Activated CD4-positive, alpha-beta T cell treated with anti-CD3 and anti-CD28 coated beads, Interleukin-2, Interleukin-4, amounts not matched to agents 100 ng/mL and 50 ng/mL, durations not matched to agents 16 hours and 8 hours (primary cell): ENCODE measurements at places on chromosomes 1 and 21.

DNA sequence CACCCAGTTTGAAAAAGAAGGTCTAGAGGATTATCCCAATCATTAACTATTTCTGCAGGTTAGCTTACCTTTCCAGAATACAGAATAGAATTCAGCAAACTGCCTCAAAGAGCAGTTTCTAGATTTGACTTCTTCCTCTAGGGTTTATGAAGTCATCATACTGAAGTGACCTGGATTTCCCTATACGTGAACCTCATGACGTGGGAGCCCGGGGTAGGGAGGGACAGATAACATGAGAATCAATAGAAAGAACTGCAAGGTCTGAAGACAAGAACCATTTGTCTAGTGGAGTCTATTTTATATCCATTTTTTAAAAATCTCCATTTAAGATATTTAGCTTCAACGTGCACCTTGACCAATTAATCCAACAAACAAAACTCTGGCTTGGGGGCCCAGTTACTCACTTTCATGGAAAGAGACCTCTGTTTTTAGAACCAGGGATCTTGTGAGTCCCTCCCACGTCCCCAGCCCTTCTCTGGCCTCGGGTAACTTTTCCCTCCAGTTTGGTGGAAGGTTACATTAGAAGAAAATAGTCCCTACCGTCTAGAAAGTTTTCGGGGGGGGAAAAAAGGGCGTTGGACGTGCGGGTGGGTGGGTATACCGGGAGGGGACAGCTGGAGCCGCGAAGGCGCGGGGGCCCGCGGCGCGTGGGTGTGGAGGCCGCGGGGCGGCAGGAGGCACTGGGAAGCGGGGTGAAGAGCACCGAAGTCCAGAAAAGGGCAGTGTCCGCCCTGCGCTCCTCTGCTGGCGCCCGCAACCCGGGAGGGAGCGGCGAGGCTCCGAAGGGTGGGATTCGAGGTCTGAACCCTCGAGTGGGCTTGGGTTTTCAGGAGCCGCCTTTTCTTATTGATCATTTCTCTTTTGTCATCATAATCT is 13.8 kb upstream of the POGZ start:
- no peak for DNase-seq

DNA sequence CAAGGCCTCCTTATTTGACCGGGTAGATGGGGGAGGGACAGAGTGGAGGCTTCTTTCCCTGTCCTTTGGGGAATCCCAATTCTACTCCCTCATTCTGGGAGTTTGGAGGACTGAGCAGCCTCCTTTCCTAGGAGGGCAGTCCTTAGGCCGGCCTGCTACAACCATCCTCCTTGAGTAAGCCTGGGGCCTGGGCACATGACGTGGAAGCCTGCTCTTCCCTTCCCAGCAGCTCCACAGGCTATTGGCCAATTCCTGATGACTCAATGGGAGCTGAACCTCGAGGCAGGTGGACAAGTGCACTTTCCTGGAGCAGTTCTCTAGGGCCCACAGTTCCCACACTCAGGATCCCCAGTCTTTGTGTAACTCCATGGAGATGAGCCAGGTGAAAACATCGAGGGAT is 3.1 kb downstream of the KCNA10 start:
- no peak for DNase-seq

- DNase-seq, result no peak
These were observed 569 bp downstream of the ATF3 start for GRCh38 chr1:212608959-212609700.

- no peak for DNase-seq
These were observed 8.3 kb upstream of the ID3 start for GRCh38 chr1:23567629-23567995.

GRCh38 chr21:45228171-45228641 is 59.5 kb downstream of the POFUT2 start:
- peak; percentile 76 for DNase-seq

DNA sequence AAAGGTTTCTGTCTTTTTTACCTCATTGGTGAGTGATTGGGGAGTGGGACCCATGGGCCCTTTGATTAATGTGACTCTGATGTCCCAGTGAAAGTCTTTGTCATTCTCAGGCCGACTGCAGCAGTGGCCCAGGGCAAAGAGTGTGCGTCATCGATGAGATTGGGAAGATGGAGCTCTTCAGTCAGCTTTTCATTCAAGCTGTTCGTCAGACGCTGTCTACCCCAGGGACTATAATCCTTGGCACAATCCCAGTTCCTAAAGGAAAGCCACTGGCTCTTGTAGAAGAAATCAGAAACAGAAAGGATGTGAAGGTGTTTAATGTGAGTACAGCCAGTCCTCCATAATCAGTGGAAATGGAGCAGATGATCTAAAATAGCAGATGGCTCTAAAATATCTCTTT is 19.4 kb downstream of the NTPCR start:
- DNase-seq, result no peak

DNA sequence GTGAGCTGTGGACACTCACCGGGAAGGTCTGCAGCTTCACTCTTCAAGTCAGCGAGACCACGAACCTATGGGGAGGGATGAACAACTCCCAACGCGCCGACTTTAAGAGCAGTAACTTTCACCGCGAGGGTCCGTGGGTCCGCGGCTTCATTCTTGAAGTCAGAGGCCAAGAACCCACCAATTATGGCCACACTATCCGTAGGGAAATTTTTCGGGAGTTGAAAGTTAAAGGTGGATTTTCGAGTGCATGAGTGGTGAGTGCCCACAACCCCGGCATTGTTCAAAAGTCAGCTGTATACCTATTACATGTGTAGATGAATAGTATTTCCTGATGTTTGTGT is 19.7 kb downstream of the EXOC8 start:
- no peak for DNase-seq

DNA sequence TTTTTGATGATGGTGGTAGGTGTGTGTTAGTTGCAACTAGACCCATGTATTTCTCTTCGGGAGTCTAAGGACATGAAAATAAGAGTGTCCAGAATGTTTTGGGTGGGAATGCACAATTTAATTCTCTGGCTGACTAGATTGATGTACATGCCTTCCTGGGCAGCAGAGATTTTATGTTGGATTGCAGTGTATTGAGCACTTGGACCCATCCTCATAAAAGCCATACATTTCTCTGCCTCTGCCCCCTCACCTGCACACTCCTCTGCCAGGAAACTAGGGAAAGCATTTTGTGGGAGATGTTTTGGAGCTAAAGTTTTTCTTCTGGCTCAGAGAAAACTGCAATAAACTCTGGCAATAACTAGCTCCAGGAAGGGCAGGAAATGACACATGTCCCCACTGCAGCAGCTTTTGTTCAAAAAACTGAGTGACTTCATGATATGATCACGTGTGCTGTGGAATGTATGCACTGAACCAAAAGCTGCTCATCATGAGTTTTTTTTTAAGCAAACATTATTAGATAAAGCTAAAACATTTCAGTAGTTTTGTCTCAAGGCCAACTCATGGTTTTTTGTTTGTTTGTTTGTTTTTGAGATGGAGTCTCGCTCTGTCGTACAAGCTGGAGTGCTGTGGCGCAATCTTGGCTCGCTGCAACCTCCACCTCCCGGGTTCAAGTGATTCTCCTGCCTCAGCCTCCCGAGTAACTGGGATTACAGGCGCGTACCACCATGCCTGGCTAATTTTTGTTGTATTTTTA is 17.6 kb downstream of the RIT1 start:
- peak; percentile 39 for DNase-seq

- DNase-seq, result peak; percentile 63
These were observed 25.9 kb upstream of the RCAN1 start for GRCh38 chr21:34640858-34641257.

DNA sequence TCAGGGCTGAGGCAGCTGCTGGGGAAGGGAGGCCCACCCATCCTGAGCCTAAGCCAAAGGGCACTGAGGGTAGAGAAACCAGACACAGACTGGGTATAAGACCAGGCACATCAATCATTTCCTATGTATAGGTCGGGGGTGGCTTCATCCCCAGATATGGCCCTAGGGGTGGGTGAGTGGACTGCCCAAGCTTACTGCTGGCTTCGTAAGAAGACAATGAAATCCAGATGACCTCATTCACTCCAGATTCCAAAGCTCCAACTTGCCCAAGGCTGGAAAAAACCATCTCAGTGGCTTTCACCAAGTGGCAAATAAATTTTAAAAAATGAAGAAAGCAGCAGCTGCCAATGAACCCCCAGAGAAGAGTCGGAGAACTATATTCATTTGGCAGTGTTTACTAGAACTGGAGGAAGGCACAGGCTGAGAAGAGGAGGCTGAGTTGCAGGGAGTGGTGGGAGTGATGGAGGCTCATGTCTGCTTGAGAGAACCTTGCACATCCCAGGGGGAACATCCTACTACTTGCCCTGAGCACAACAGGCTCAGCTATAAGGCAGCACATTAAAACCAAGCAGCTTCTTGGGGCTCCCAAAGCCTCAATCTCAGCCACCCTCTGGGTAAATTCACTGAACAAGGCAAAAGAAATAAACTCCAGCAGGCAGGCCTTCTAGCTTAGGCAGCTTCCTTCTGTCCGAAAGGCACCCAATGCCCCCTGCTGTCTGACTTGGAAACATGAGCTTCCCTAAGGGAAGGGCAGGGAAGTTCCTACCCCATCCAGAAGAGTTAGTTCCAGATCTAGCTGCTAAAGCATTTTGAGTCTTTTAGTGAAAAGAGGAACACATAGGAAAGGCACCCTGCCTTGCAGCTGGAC is 14.1 kb downstream of the PEA15 start:
- no peak for DNase-seq

GRCh38 chr1:54428837-54429518 is 22.8 kb upstream of the SSBP3 start:
- DNase-seq, result no peak

- DNase-seq, result no peak
These were observed 2.9 kb upstream of the ZNF496 start for GRCh38 chr1:247334378-247335133.

DNA sequence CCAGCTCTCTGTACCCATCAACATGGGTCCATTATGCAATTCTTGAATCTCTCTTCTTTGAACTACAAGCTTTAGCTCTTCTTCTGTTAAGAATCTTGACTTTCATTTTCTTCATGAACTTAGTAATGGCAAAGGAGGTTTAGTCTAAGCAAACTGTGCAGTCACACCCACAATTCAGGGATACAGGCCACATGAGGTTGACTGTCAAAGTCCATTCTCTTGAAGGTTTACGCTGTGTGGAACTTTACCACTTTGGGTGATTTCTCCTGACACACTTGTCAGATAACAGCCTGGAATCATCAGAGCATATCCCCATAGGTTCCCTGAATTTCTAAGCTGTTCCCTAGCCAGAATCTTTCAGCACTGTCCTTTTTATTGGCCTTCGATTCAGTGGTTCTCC is 48.0 kb upstream of the NHLH2 start:
- DNase-seq, result no peak

DNA sequence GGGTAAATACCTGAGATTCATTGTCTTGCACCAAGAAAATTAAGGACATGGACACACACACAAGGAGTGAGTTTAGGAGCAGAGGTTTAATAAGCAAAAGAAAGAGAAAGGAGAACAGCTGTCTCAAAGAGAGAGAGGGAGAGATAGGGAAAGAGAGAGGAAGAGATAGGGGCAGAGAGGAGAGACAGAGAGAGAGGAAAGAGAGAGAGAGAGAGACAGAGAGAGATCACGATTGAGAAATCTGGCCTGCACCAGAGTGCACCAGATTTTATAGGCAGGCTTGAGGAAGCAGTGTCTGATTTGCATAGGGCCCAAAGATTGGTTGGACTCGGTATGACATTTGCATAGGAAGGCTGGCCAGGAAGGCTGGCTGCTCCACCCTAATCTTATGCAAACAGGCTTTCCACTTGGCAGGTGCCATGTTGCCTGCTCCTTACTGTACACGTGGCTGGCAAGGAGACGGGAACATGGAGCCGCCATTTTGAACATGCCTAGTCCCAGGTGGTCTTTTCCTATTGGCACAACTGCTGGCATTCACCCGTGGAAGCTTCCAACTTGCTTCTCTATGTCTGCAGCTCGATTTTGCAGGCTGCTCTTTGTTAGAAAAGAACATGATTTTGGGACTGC is 419.9 kb downstream of the ZP4 start:
- DNase-seq, result no peak

DNA sequence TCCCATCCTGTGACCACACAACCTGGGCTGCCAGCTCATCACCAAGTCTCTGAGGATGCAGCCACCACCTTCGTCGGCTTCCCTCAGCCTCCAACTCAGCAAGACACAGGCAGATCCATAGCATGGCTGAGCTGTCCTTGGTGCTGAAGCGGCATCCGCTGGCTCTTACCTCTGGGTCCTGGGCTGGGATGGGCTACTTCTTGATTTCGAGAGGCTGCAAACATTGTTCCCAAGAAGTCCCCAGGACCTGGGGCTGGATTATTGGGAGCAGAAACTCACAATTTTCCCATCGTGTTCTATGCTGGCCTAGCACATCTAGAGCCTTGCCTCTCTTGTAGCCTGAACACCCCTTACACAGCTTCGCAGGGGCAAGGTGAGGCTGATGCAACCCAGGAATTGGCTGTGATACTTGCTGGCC is 24.9 kb upstream of the C1QA start:
- peak; percentile 17 for DNase-seq

GRCh38 chr1:3610527-3611169 is 660 bp downstream of the MEGF6 start:
- no peak for DNase-seq

DNA sequence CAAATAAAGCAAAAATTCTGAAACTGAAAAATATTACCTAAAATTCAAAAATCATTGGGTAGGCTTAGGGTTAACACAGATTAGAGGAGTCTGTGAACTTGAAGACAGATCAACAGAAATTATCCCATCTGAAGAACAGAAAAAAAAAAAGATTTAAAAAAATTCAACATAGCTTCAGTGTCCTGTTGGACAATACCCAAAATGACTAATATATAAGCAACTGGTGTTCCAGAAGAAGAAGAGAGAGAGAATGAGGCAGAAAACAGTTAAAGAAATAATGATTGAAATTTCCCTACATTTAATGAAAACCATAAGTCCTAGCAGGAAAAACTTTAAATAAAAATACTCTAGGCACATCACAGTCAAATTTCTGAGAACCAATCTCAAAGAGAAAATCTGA is 31.5 kb downstream of the TMCO1 start:
- DNase-seq, result no peak

DNA sequence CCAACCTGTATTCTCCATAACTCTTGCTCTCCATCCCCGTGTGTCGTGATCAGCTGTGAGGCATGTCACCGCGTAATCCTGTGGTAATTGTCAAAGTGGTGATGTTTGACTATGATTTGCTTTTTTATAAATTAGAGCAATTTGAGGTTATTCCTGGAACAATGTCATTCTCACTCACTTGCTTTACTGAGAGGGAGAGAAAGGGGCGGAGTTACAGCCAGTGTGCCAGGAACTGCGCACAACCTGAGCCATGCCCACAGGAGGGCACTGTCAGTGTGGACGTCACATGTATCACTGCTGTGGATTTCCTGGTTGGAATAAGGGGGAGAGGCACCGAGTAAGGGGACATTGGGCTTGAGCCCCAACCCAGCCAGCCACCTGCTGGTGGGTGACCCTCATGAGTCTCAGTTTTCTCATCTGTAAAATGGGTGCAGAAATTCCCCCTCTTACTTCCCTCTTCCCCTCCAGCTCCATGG is 6.9 kb downstream of the ADGRB2 start:
- DNase-seq, result no peak

DNA sequence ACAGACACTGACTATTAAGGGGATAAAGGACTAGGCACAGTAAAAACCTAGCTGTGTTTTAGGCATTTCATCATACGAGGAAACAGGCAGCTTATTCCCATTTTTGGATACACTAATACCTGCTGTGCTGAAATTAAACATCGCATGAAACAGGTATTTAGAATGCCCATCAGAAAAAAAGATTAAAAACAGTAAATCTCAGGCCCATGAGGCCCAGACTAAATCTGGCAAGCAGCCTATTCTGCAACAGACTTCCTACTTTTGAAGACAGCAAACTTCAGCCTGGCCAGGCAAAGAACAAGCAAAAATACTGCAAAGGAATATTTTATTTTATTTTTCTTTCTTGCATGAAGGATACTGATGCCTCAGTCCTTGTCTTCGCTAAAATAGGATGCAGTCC is 240.2 kb downstream of the LMO4 start:
- DNase-seq, result no peak

GRCh38 chr1:22440582-22440981 is 11.1 kb upstream of the ZBTB40 start:
- no peak for DNase-seq
